SJSA1 (cell line): ENCODE measurements at places on chromosomes 12 and 14.

GRCh38 chr12:48145981-48146380 lies 11.3 kb downstream of the ASB8 start:
- peak; percentile 52 for DNase-seq

GRCh38 chr12:88420457-88420856 lies 159.8 kb downstream of the KITLG start:
- no peak for DNase-seq

DNA sequence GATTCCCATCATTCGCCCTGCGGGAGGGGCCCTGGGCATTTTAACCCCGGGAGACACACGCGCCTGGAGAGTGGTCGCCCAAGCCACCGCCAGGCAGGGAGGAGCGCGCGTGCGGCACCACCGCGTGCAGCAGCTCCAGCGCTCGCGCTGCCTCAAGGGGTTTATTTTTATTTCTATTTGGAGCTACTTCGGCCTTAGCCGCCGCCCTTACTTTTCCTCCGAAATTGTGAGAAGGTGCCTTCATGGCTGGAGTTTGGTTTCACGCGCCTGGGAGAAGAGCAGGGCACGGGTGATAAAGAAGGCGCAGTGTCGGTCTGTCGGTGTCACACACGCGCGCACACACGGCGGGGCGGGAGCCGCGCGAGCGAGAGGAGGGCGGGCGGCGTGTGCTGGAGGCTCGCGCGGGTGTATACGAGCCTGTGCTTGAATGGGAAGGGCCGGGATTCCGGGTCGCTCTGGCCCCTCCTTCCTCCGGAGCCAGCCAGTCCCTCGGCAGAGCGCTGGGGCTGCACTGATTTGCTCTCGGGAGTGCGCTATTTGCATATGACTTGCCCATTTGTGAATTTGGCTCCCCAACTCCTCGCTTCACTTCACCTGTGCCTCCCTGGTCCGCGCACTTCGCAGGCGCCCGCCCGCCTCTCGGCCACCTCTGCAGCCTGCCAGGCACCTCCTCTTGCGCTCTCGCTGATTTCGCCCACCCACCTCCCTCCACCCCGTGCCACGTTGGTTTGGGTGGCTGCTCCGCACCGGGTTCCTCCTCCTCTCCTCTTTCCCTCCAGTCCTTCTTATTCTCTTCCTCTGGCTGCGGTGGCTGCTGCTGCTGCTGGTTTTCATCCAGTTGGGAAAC lies 932.3 kb downstream of the DIO2 start:
- DNase-seq = peak; percentile 73

- no peak for DNase-seq
These were observed 12.5 kb downstream of the CKB start for GRCh38 chr14:103509864-103510723.

- no peak for DNase-seq
These were observed 81.5 kb downstream of the DPF3 start for GRCh38 chr14:72812292-72812851.

DNA sequence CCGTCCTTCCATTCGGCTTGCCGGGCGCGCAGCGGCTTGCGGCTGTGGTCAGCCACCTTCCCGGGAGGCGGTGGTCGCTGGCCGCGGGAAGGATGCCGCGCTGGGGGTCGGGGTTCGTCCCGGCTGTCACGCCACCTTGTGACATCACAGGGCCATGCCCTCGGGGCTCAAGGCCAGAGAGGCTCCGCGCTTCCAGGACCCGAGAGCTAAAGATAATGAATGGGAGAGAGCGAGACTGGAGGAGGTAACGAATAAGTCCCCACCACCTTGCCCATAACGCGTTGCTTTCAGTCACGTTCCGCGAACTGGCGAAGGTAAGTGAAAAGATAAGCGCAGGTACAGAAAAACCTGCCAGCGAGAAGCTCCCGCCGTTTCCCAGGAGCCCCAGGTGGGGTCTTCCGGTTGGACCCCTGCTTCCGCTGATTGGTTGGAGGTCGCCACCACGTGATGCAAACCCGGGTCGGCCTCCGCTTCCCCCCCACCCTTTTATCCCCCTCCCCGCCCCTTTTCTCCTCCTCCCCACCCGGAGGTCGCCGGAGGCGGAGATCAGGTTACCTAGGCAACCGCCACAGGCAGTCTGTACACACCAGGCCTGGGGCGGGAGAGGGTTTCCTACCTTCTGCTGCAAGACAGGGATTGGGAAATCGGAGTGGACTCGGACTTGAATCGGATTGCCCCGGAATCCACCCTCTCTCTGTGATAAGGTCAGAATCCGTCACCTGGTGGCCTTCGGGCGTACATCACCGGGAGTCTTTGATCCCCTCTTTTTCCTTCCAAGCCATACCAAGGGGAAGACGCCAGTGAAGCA lies at the start of gene LRRC9:
Gene LRRC9, plus strand, starts transcription at position 575 of the 808 bp plus-strand sequence.
- DNase-seq = no peak

DNA sequence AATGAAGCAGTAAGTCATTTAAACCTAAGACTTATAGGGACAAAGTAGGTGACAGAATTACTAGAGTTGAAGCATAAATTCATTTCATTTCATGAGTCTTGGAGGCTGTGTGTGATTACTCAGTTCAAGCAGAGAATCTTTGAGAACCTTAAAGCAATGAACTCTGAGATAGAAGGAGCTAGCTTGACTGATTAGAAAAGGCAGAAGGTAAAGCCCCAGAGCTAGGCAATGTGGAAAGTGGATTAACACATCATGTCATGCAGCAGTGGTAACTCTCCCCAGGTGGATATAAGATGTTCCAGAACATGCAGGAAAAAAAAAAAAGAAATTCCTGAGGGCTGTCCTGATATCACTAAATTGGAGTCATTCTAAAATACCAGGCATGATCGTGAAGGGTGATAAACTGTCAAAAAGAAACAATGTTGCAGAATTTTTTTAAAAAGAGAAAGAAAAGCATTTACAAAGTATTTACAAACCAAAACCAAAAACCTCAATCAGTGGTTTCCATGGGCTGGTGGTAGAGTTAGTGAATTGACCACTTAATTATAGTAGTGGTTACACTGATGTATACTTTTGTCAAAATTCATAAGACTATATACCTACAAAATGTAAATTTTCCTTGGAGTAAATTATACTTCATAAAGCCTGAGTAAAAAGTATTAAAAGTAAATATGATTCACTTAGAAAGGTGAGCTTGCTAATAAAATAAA lies 12.7 kb upstream of the SLC16A7 start:
- no peak for DNase-seq
